Putamen (tissue), 1 donor: ENCODE measurements at places on chromosomes 3 and 15.
A peak's percentile ranks its signal among the peaks of the same experiment; 100 is the strongest.

GRCh38 chr3:5448816-5449215, 261.3 kb downstream of the EDEM1 start:
- no peak for DNase-seq

DNA sequence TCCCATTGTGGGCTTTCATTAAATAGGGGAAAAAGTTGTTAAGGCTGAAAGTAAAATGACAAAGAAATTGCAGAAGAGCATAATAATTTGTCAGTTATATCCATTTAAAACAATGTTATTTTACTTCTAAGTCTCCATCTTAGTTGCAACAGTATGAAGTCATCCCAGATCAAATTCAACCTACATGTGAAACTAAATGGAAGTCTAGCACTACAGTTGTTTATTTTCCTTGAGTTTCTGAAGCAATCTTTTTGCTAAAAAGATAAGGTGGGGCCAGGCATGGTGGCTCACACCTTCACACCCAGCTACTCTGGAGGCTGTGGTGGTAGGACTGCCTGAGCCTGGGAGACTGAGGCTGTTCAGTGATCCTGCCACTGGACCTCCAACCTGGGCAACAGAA, 80.2 kb downstream of the DPH6 start:
- DNase-seq: no peak

DNA sequence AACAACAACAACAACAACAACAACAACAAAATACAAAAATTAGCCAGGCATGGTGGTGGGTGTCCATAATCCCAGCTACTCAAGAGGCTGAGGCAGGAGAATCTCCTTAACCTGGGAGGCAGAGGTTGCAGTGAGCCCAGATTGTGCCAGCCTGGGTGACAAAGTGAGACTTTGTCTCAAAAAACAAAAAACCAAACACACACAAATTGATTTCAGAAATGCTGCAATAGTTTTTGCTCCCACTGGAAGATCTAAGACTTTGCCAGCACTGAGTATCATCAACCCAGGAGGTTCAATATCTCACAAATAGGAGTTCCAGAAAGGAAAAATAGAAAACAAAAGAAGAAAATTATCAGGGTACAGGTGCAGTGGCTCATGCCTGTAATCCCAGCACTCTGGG, 16.2 kb upstream of the CCR8 start:
- DNase-seq: no peak

- DNase-seq: no peak
Observed at GRCh38 chr3:194826594-194826993, 140.9 kb downstream of the FAM43A start.

DNA sequence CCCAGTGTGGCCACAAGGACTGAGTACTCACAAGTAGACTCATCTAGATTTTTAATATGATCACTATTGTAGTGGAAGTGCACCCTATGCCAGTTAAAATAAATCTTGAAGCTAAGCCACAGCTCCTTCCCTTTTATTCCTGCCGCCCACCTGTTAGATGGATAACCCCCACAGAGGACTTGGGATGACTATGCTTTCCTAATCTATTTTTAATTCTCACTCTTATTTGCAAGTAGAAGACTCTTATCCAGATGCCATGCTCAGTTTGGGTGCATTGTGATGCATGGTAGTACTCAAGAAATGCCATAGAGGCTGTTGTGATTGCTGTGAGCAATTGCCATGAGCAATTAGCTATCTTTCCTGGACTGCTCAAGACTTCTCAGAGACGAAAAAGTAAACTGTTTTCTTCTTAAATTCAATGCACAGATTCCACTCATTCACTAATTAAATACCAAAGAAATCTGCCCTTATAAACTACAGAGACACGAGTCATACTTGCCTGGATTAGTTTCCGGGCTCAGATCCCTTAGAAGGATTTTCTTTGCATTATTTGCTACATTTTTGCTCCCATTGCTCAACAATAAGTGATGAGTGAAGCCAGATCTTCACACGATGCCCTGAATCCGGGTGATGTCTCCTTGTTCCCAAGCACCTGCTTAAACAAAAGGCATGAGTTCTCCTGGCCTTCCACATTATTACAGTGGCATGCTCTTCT, 472.1 kb downstream of the SOX2 start:
- no peak for DNase-seq

GRCh38 chr3:126064627-126065258, 19.2 kb downstream of the SLC41A3 start:
- DNase-seq: no peak

DNA sequence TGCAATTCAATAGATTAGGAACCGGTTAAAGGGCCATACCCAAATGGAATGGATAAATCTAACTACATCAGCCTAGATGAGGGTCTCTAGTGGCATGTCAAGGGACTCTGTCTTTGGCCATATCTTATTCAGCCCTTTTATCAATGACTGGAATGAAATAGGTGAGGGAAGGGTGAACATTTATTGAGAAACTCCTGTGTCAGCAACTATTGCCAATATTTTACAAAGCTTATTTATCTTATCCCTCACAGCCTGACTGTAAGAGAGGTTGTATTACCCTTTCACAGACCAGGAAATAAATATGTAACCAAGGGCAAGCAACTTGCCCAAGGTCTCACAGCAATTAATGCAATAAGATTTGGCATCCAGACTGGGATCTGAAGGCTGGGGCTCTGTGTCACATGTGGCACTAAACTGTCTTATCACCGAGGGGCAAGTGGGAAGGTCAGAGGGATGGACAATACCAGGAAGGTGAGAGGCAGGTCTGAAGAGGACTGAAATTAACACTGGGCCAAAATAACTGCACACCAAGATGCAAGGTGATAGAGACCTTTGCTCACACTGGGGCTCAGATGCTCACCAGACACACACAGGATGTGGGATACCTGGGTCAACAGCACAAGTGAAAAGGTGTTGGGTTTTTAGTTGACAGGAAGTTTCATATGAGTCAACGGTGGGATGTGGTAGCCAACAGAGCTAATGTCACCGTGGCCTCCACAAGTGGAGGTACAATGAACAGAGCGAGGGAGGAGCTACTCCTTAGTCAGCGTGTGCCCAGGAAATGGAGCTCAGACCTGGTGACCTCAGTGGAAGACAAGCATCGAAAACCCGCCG, 261.3 kb downstream of the RPLP1 start:
- no peak for DNase-seq

GRCh38 chr3:4741106-4741403, 238.2 kb upstream of the BHLHE40 start:
- no peak for DNase-seq

GRCh38 chr3:179608931-179609720, 4.5 kb downstream of the NDUFB5 start:
- DNase-seq: no peak

GRCh38 chr3:115632026-115632425, 8.7 kb downstream of the GAP43 start:
- no peak for DNase-seq

DNA sequence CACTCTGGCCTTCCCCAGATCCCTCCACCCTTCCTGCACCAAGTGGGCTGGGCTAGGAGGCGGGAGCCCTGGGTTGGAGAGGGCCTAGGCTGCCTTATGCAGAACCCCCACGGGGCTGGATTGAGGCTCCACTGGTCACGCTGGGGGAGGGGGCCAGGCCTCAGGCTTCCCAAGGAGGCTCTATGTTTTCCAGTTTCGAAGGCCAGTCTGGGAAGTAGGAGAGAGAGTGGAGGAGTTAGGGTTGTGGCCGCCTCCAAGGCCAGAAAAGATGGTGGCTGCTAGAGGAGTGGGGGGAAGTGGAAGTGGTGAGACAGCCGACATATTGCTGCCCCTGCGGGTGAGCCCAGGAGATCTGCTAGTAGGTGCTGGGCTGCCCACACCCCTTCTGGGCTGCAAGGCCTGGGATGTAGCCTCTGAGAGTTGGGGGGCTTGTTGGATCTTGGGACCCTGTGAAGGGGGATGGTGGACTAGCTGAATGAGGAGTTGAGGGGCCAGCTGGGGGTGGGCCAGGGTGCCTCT, 1.2 kb downstream of the GNAI2 start:
- no peak for DNase-seq

DNA sequence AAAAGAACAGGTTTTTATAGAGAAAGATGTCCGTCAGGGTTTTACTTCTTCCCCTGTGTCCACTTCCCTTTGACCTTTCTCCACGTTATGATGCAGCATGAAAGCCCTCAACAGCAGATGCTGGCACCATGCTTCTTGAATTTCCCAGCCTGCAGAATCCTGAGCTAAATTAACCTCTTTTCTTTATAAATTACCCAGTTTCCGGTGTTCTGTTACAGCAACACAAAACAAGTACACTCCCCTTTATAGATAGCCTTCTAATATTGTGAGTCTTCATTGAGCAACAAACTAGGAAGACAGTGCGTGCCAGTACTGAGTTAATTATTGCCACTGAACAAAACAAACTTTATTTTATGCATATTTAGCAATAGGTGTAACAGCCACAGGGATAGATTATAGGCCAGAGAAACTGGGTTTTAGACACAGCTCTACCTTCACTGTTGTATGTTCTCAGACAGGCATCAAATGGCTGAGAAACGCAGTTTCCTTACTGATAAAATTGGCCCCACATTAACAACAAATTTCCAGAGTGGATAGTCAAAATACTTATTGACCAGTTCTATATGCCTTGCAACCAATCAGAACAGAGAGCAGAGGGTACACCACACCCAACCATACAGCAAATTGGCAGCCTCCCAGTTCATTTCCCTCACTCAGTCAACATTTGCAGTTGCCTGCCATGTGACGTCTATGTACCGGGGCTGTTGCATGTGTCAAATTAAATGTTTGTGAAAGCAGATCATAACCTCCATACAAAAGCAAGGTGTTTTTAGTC, 14.4 kb upstream of the TBL1XR1 start:
- no peak for DNase-seq

DNA sequence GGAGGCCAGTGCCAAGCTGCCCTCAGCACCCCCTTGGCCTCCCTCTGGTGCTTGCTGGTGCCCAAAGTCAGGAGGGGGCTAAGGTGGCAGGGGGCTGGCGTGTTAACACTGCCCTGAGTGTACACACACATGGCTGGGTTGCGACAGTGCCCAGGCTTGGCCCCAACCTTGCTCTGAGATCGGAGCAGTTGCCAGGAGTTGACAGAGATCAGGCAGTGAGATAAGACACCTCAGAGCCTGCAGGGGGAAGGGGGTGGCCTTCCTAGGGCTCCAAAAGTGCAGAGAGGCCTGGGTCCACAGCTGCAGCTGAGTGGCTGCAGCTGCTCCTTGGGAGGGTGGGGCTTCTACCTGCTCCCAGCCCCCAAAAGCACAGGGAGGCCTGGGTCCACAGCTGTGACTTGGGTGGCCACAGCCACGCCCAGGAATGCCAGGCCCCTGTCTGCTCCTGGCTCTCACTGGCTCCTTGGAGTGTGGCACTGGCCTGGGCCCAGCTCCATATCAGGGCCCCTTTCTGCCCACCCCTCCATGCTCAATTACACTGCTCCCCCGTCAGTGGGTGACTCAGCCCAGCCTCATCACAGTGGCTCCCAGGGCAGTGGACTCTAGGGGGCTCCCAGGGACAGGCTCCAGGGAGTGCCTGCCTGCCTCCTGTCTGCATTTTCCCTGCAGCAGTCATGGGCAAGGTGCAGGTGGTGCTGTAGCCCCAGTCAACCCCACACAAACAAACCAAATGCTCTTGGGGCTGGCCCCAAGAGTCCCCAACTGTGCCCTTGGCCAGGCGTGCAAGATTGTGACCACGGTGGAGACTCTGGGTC, 56.4 kb upstream of the C15orf39 start:
- no peak for DNase-seq

DNA sequence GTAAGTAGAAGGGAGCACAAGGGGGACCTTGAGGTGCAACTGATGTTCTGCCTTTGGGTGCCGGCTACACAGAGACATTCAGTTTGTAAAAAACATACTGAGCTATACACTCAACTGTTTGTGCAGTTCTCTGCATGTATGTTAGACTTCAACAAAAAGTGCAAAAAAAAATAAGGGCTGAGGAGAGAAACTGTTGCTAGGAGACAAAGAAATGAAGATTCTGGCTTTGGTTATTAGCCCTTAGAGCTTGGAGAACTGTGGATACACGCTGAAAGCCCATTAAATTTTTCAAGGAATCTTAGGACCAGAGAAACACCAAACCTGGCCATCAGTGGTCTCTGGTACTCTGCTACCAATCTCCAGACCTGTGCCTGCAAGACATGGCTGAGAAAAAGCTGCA, 207.6 kb upstream of the NSMCE3 start:
- no peak for DNase-seq

GRCh38 chr3:100002599-100003350, 111.5 kb downstream of the FILIP1L start:
- peak; percentile 21 for DNase-seq

DNA sequence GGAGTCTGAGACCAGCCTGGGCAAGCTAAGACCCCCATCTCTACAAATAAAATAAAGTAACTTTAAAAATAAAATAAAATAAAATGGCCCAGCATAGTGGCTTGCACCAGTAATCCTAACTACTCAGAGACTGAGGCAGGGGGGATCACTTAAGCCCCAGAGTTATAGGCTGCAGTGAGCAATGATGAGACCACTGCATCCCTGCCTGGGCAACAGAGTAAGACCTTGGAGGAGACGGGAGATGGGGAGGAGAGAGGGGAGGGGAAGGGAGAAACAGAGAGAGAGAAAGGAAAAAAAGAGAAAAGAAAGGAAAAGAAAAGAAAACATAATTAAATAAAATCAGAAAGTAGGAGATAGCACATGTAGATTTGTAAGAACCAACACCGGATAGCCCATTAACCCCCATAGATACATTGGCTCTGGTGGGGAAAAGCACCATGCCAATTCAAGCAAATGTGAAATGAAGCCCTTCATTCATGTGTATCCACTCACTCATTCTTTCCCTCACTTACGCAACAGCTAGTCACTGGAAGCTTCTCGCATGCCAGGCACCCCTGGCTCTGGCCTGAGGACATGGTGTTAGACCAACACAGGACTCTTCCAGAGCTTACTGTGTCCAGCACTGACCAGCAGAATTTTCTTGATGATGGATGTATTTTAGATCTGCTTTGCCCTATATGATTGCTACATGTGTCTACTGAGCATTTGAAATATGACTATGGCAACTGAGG, 183.2 kb downstream of the MAGI1 start:
- DNase-seq: no peak

DNA sequence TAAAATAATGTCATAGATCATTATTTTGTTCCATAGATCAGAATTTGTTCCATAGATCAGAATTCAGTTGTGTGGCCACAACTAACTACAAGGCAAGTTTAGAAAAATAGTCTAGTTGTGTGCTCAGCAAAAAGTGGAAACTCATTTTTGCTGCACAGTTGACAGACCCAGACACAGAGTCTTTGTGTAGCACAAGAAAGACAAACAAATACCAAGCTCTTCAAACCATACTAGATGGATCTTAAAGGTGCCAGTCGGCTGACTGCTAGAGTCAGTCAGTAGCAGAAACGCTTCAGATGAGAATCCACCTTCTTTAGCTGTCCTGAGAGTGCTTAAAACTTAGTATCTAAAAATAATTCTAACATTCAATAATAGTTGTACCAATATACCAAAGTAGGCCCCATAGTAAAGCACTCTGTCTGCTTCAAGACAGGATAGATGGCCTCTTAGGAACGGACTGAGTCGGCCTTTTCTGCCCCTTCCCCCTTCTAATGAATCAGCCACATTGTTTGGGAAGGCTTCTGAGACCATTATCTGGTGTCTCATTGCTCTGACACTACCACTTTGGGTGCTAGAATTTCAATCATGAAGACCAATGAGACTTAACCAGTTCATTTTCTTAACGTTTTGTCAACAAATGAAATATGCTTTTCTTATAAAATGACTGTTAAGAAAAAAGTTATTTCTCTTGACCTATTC, 27.7 kb upstream of the SLC4A7 start:
- DNase-seq: no peak

GRCh38 chr15:53102483-53102882, 312.3 kb upstream of the ONECUT1 start:
- no peak for DNase-seq

- DNase-seq: no peak
Observed at GRCh38 chr15:74725225-74725774, at the start of gene CYP1A1. TSS of gene CYP1A1 (minus strand) at chr15:74725528. CDS start at chr15:74723097, 2,431 bp downstream.
